ENCODE measurements at places on chromosomes 11 and 22.

DNA sequence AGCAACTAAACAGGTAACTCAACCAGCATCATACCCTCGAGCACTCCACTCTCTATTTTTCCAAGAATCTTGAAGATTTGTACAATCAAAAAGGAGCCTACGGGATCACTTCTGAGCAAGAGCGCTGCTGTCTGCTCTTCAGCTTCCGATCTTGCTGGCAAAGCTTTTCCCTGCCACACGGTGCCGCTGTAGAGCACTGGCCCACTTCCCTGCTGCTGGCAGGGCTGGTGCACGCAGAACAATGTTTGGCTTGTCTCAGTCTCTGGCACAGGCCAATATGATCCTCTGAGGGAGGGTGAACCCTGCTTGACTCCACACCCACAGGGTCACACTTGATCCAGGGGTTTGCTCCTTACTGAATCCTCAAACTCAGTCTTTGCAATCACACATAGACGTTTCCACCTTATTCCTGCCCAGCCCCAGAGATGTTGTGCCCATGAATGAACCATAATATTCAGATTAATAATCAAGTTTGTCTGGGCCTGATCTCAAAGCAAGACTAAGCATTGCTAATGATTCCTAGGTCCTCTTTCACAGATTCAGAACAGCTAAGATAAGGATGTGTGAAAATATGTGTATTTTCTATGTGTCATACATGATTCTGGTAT, 536.6 kb downstream of the SOX6 start:
- peak; percentile 79 for DNase-seq

DNA sequence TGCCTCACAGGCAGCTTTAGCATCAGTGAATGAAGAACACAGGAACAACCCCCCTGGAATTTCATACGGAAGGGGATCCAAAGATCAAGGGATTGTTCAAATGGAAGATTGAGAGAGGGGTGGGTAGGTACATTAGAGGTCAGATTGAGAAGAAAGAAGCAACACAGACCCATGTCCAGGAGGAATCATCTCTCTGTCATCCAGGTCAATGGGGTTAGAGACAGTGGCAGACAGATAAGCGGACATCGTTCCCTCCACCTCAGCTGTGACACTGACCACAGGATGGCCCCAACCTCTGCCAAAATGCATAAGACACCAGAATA, 1.9 kb upstream of the NPAS4 start:
- no peak for DNase-seq

- DNase-seq, result no peak
Observed at GRCh38 chr11:83979593-83979992, 693.4 kb upstream of the CCDC90B start.

DNA sequence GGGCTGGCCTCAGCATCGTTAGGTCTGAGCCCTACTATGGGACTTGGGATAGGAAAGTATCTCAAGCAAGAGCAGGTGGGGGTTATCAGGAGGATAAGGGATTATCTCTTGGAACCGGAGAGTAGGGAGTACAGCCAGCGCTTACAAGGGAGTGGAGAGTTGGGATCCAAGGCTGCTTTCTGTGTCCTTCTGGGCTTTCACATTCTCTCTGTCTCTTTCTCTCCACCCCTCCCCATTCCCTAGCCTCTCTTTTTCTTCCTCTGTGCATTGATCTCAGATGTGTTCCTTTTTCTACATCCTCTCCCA, 170.2 kb downstream of the BUD13 start:
- no peak for DNase-seq

DNA sequence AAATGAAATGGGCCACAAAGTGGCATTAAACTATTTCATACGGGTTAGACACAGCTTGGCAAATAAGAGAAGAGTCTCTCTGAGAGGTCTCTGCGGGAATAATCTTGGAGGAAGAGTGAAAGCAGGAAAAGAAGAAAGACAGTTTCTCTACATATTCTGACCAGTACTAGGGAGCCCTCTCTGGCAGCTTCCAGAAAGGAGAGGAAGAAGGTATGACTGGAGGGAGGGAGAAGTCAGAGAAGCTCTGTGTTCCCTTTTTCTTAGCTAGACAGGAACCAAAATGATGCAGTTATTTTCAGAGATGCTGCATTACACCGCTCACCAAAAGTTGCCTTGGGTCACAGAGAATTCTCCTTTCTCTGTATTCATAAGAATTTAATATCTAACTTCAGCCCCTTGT, 382.1 kb downstream of the KCNA4 start:
- DNase-seq, result no peak

GRCh38 chr11:119772641-119773415, 43.8 kb upstream of the NECTIN1 start:
- no peak for DNase-seq

GRCh38 chr11:120197977-120198376, 12.9 kb upstream of the OAF start:
- DNase-seq, result no peak

DNA sequence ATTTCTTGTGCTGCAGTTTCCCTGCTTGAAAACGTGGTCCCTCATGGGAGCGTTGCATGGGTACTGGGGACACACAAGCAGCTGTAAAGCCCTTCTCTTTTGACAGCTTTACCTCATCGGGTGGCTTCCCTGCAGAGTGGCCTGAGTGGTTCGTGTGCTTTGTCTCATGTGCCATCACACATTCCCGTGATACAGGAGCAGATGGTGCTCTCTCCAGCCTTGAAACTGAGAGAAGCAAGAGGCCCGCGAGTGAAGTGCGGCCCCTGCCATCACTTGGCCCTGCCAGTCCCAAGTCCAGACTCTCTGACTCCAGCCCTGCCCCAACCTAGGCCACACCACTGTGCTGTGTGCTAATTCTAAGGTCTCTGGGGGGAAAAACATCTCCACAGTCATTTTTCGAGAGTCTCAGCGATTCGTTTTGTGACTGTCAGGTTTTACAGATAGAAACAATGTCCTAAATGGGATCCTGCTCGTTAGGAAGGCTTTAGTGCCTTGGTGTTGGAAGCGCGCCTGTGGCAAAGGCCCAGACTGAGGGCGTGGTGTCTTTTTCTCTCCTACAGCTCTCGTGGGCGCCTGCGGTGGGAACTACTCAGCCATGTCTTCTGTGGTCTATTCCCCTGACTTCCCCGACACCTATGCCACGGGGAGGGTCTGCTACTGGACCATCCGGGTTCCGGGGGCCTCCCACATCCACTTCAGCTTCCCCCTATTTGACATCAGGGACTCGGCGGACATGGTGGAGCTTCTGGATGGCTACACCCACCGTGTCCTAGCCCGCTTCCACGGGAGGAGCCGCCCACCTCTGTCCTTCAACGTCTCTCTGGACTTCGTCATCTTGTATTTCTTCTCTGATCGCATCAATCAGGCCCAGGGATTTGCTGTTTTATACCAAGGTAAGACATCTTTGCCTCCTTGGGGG, 64.2 kb downstream of the KREMEN1 start:
- no peak for DNase-seq

- DNase-seq, result no peak
Observed at GRCh38 chr22:25492841-25493734, 71.4 kb upstream of the GRK3 start.

GRCh38 chr11:119472186-119472855, 49.3 kb upstream of the THY1 start:
- DNase-seq, result no peak

DNA sequence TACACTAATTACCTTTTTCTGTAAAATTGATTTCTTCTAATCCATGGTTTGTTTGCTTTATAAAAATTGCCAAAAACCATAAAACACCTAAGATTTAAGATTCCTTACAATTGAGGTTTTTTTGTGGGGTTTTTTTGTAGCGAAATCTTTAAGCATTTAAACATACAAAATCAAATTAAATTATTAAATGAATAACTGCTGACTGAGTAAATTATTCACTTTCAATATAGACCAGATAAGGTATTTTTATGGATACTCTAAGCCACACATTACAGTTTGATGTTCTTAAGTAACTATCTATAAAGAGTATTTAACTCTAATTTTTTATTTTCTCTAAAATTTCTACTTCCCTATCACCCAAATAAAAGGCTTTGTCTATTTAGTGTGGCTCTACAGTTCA, 55.5 kb downstream of the PIK3C2A start:
- DNase-seq, result no peak

GRCh38 chr11:3134651-3135480, 30.2 kb downstream of the OSBPL5 start:
- DNase-seq, result peak; percentile 44

DNA sequence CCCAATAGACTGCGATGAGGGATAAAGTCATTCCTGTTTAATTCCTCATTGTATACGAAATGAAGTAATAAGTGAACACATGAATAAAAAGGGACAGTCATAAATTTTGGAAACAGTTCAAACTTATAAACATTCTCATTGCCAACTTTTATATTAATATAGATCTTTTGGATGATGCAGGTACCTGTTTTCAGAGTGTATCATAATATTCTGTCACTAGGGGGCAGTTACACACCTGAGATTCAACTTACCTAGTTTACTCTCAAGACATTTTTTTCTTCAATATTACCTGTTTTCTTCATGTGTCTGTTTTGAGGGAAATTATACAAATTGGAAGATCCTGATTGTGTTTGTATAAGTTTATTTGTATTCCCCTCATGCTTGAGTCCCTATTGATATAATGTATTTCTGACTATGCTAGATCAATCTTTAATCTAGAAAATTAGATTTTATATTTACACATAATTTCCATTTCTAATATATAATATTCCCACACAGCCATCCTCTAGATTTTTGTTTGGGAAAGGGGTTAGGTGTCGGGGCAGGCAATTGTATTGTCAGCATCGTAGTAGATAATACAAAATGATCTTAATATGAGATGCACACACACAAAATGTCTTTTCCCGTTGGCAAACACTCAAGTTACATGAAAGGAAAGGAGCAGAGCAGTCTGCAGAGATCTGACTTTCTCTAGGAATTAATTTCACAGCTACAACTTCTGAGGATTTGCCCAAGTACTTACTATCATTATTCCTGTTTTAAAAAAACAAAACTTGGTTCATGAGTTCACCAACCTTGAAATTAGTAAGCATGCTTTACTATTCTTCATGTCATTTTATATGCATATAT, 18.4 kb downstream of the FDX1 start:
- no peak for DNase-seq

GRCh38 chr11:77406396-77406795, 67.5 kb downstream of the PAK1 start:
- DNase-seq, result no peak

DNA sequence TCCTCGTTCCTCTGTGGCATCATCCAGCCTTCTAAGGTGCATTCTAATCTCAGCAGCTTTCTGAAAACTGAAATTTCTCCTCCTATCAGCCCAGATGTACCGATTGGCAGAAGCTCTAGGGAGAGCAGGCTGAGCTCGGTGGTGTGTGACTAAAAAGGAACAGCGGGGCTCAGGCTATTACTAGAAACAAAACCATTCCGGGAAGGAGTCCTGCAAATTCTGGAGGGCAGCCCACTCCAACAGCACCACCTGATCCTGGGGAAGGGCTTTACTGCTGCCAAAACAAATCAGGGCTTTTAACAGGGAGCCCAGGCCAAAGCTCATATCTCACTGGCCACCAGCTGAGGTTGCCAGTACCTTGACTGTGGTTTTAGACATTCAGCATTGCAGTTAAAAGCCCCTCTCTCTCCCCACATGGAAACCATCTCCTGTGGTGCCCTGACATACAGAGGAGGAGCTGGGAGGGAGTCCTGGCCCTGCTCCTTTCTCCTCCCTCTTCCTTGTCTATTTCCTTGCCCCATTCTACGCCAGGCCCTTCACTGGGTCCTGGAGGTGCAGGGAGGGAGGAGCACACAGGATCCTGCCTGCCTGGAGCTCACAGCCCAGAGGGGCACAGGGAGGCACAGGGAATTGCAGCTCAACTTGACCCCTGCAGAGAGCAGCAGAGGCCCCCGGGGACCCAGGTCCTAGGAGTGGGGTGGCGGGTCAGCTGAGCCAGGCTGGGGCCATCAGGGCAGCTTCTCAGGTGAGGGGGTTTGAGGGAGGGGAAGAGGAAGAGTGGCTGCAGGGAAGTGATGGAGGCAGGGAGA, 889 bp downstream of the PLAAT4 start:
- DNase-seq, result no peak

- DNase-seq, result no peak
Observed at GRCh38 chr11:131192628-131193027, 177.8 kb upstream of the NTM start.

DNA sequence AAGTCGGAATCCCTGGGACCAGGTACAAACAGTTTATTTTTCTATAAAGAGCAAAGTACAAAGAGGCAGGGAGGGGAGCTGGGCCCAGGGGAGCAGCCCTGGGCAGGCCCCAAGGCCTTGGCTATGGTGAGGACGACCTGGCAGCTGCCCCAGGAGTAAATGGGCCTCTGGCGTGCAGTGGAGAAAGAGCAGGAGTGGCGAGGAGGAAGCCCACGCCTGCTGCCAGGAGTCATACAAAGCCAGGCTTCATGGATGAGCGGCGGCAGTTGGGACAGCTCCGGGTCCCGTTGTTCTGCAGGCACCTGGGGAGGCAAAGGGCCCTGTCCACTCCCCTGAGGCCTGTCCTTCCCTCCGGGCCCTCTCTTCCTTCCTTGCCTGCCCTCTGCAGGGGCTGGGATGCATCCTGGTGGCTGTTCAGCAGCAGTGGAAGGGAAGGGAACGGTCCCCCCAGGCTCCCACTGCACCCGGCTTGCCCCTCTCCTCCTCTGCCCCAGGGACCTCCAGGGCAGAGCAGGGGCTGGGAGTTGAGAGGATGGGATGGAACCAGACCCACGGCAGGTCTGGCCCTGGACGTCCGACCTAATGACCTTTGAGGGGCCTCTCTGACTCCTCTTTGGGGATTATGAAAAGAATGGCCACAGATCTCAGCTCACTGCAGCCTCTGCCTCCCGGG, 11.1 kb downstream of the RAPSN start:
- DNase-seq, result no peak

DNA sequence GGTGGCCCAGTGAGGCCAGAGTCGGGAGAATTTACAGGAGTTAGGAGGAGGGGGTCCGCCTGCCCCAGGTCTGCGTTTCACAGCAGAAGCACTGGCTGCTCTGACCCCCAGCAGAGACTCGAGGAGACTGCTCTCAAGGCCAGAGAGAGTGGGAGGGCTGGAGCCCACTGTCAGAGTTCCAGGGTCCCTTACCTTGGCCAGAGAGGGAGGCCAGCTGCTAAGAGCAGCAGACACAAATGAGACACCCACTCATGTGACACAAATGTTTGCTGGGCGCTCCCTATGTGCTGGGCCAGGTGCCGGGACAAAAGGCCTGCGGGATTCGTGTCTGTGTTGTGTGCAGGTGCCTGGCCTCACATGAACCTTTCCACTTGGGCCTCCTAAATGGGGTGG, 2.8 kb upstream of the TNFRSF13C start:
- DNase-seq, result no peak

- DNase-seq, result no peak
Observed at GRCh38 chr11:15114501-15115475, at the start of gene INSC. TSS of gene INSC (plus strand) at chr11:15114923. CDS start at chr11:15149175, 34,252 bp downstream.

DNA sequence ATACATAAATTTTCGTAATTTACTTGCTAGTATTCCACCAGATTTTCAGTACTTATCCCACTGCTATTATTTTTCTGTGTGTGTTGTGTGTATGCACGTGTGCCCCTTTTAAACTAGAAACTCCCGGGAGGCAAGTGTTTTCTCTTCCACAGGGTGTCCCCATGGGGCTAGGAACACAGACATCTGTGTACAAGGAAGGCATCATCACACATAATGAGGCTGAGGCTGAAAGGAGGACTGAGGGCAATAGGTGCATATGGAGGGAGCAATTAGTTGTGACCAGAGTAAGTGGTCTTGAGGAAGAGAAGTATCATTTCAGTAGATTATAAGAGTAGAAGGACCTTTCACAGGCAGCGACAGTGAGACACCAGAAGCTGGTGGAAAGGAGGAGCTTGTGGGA, 2.1 kb upstream of the DPAGT1 start:
- no peak for DNase-seq

- no peak for DNase-seq
Observed at GRCh38 chr11:73622926-73623593, 23.3 kb upstream of the PLEKHB1 start.
